T1000 (cell line): ENCODE measurements at places on chromosomes 5 and 9.

- no peak for DNase-seq
Measured at GRCh38 chr5:98839469-98840383, 66.3 kb downstream of the RGMB start.

DNA sequence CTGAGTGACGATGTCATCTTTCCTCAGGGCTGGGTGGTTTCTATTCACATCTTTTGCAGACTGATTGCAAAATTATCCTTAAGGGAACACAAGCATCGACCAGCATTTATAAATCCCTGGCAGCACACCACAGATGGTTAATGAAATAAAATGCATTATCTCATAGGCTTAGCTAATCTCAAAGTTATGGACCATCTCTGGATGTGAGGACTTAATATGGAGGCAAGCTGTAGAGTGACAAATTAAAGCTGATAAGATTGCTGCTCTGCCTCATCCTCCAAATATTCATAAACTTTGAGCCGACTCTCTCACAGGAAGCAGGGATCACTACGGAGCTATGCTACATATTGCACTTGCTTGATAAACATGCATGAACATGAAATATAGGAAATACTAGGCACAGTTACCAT, 663.2 kb upstream of the RGMB start:
- DNase-seq: no peak

DNA sequence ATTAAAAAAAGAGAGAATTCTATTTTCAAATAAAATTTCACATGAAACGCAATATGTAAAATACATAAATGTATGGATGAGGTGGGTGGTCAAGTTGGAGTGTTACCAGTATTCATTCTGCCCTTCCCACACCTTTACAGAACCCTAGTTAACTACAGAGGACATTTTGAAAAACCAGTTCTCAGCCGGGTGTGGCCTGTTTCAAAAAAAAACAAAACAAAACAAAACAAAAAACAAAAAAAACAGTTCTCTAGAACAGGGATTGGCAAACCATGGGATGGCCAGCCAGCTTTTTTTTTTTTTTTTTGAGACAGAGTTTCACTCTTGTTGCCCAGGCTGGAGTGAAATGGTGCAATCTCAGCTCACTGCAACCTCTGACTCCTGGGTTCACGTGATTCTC, 28.4 kb upstream of the HK3 start:
- DNase-seq: no peak

- DNase-seq: no peak
Measured at GRCh38 chr9:4207123-4207875, 92.6 kb downstream of the GLIS3 start.

- DNase-seq: no peak
Measured at GRCh38 chr5:14298126-14298847, 155.1 kb downstream of the TRIO start.

GRCh38 chr5:87020099-87020934, 247.4 kb upstream of the RASA1 start:
- DNase-seq: no peak

DNA sequence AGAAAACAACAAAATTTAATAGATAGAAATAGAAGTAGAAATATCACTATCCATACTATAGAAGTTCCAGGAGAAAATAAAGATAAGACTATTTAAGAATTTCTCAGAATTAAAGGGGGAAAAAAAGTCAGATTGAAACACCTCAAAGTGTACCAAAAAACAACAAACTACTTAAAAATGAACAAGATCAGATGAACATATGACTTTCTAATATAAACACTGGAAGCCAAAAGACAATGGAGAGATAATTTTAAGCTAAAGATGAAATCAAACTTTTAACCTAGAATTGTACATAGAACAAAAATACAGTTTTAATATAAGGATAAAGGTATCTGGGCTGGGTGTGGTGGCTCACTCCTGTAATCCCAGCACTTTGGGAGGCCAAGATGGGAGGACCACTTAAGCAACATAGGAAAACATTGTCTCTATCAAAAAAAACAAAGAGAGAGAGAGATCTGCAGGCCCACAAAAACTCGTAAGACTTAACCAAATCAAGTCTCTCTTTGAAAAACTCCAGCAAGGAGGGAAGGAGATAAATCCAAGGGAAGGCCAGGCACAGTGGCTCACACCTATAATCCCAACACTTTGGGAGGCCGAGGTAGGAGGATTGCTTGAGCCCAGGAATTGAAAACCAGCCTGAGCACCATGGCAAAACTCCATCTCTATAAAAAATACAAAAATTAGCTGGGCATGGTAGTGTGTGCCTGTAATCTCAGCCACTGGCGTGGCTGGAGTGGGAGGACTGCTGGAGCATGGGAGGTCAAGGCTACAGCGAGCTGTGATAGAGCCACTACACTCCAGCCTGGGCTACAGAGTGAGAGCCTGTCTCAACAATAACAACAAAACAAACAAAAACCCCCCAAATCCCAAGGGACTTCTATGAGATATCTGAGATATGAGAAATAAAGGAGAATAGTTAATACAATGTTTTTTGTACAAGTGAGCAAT, 32.4 kb downstream of the ABHD17B start:
- no peak for DNase-seq

- DNase-seq: no peak
Measured at GRCh38 chr9:13369431-13369830, 89.9 kb upstream of the MPDZ start.

GRCh38 chr5:124342986-124343385, 403.5 kb downstream of the ZNF608 start:
- DNase-seq: no peak

GRCh38 chr5:56685503-56686217, 129.7 kb upstream of the MAP3K1 start:
- DNase-seq: no peak

- DNase-seq: no peak
Measured at GRCh38 chr5:50738864-50739263, 72.4 kb downstream of the PARP8 start.

- no peak for DNase-seq
Measured at GRCh38 chr9:135490166-135490870, 10.2 kb upstream of the MRPS2 start.

DNA sequence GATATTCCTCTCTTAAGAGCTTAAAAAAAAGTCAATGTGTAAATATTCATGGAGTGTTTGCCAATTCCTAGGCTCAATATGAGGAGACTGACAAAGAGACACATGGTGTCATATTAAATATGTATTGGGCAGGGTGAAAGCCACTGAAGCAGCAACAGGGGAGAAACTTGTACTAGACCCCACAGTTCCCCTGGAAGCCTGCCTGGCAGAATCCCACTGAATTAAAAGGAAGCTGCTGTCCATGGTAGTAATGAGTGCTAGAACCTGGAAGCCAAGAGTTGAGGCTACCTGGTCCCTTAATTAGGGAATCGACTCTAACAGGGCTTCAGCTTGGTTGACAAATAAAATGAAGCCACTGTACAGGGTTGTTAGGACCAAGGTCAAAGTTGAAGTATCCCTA, 129.4 kb upstream of the GPR151 start:
- no peak for DNase-seq

GRCh38 chr5:91787718-91788117, 404.6 kb upstream of the ARRDC3 start:
- DNase-seq: no peak

DNA sequence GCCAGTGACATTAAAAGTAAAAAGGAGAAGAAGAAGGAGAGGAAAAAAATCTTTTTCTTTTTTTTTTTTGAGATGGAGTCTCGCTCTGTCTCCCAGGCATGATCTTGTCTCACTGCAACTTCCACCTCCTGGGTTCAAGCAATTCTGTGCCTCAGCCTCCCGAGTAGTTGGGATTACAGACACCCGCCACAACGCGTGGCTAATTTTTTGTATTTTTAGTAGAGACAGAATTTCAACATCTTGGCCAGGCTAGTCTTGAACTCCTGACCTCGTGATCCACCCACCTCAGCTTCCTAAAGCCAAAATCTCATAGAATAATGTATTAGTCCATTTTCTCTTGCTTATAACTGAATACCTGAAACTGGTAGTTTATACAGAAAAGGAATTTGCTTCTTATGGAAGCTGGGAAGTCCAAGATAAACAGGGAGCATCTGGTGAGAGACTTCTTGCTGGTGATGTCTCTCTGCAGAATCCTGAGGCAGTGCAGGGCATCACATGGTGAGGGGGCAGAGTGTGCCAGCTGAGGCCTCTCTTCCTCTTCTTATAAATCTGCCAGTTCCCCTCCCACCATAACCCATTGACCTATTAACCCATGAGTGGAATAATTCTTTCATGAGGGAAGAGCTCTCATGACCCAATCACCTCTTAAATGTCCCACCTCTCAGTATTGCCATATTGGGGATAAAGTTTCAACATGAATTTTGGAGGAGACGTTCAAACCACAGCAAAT, 466.3 kb downstream of the GADD45G start:
- no peak for DNase-seq

DNA sequence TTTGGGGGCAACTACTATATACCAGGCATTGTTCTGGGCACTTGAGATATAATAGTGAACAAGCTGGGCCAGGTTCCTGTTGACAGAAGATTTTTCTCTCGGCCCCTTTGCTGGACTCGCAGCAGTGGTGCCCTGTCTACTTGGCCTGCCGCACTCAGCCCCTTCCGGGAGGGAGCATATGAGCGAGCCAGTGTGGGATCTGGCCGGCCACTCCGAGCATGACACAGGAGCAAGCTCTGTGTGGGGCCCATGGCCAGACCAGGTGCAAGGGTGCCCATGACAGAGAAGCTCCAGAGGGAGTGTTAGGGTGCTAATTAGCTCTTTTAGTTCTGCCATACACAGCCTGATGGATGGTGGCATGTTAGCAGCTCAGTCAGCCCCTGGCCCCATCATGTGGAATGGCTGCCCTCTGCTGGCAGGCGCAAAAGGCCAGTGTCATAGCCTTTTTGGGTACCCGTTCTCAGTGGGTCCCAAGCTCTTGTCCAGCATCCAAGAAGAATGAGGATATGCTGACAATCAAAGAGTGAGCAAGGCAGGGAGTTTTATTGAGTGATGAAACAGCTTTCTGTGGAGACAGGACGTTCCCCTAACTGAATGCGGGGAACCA, 9.3 kb upstream of the KIF4B start:
- DNase-seq: no peak

DNA sequence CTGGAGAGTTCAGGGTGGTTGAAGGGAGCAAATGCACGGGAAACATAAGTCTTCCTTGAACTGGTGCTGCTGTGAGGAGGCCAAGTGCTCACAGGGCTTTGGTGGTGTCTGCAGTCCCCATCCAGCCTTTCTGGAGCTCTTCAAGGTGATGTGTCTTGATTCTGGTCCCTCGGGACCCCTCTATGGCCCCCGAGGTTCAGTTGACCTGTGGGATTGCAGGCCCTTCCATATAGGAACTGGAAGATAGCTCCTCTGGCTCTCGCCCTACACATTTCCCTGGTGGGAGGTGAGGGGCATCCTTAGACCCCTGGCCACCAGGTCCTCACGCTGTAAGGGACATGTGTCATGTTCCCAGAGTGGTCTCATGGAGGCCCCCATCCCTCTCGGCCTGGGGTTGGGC, 191.8 kb downstream of the GADD45G start:
- DNase-seq: no peak

DNA sequence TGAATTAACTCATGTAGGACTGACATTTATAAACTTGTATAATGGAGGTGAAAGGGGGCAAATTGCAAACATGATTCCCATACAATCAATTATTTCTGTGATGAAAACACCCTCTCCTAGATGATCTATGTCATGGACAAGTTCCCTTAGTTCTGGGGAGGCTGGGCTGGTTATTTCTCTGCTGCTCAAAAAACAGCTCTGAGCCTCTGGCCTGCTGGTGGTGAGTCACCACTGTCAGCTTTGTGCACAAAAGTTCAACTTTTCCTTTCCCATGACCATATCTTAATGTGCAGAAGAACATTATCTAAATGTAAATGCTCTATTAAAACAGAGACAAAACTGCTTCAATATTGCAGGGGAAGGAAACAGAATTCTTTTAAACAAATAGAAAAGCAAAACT, 85.0 kb downstream of the HMHB1 start:
- DNase-seq: no peak

DNA sequence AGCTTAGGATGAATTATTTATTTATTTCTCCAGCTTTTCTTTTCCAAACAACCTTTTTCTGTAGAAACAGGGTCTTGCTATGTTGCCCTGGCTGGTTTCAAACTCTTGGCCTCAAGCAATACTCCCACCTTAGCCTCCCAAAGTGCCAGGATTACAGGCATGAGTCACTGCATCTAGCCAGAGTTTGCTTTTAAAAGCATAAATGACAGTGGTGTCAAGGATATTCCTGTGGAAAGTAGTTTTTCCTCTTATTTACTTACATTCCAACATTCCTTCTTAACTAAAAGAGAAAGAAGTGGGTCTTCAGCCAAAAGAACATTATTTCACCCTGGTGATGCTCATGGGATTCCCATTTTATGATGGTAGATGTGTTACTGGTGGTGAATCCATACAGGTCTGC, 62.4 kb downstream of the GRIA1 start:
- no peak for DNase-seq

GRCh38 chr5:99000876-99001275, 72.1 kb upstream of the CHD1 start:
- DNase-seq: no peak

DNA sequence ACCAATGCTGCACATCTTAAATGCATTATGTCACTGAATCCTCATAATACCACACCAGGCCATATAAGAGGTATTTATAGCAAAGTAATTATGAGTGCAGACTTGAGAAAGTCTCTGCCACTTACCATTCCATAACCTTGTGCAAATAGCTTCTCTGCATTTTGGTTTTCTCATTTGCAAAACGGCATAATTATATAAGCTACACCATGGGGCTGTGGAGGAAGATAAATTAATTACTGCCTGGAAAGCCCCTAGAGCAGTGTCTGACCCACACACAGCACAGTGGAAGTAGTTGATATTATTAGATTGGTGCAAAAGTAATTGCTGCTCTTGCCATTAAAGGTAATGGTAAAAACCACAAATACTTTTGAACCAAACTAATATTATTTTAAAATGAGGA, 9.5 kb upstream of the IL9 start:
- no peak for DNase-seq

- DNase-seq: no peak
Measured at GRCh38 chr5:44402084-44402483, 12.9 kb upstream of the FGF10 start.

DNA sequence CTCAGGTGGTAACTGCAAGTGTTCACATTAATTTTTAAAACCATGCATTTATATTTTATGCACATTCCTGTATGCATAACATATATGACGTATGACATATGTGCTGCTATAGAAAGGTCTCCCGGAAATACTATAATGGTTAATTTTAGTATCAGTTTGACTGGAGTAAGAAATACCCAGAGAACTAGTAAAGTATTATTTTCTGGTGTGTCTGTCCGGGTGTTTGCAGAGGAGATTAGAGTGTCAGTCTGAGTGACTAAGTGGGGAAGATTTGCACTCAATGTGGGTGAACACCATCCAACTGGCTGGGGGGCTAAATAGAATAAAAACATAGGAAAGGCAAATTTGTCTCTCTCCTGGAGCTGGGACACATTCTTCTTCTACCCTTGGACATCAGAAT, 26.9 kb downstream of the UIMC1 start:
- DNase-seq: no peak

GRCh38 chr5:32312197-32312594, 543 bp downstream of the MTMR12 start:
- DNase-seq: peak; percentile 69
